ENCODE measurements at places on chromosomes 6 and 20.

- no peak for DNase-seq
Observed at GRCh38 chr20:23396950-23397627, 24.2 kb downstream of the NAPB start.

- peak; percentile 29 for DNase-seq
Observed at GRCh38 chr20:52405417-52405816, 213.8 kb upstream of the ZFP64 start.

GRCh38 chr20:4326195-4327065 is 311.1 kb upstream of the RNF24 start:
- no peak for DNase-seq

DNA sequence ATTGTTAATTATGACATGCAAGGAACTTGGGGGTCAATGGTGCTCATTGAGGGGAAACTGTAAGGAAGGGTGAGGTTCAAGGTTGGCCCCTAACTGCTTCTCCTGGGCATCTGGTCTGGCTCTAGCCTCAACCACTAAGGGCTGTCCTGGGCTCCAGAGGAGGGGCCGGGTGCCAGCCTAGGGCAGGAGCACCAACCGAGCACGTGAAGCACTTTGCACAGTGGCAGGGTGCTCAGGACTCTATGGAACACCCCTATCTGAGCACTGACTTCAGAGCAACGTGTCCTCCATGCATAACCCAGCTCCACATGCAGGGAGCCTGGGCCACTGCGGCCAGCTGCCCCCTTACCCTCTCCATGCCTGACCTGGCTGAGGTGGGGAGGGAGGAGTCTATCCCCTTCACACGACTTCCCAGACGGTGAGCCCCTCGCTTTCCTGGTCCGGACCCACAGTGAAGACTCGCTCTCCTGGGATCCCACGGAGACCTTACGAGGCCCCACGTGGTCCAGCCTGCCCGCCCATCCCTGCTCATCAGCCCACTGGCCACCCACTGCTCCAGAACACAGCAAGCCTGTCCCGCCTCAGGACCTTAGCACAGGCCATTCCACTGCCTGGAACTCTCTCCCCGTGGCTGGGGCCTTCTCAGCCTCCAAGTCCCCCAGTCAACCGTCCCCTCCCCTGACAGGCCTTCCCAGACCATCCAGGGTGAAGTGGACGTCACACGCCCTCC is 40.8 kb upstream of the STX16 start:
- no peak for DNase-seq

DNA sequence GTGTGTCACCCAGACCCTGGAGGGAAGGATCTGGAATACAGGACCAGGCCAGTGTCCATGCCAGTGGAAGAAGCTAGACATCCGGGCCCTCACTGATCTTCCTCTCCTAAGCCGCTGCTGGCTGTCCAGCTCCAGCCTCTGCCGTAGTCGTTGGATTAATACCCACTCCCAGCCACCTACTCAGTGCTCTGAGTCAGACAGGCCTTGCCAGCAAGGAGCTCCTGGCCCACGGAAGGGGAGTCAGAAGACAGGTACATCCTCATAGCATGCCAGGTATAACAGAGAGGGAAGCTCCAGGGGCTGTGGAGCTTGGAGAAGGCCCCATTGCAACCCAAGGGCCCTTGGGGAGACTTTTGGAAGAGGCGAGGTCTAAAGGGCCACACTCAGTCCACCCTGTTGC is 49.0 kb downstream of the STK35 start:
- no peak for DNase-seq

- no peak for DNase-seq
Observed at GRCh38 chr20:42261766-42262270, 643.6 kb upstream of the CHD6 start.

DNA sequence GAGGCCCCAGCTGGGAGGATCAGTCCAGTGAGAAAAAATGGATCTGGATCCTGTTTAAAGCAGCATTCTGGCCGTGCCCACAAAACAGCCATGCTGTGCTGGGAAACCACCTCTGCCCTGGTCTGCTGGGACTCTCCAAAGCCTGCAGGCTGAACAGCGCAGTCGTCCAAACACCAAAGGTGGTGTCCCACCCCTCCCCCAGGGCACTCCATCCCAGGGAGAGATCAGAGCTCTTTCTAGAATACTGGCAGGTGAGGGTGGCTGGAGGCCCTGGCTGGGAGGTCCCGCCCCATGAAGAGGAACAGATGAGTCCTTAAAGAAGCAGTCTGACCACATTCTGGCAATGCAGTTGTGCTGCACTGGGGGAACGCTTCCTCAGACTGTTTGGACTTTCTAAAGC is 84.6 kb downstream of the MRAP2 start:
- DNase-seq = no peak
